Coronary artery (tissue), 2 donors: ENCODE measurements at places on chromosomes 16 and 17.

DNA sequence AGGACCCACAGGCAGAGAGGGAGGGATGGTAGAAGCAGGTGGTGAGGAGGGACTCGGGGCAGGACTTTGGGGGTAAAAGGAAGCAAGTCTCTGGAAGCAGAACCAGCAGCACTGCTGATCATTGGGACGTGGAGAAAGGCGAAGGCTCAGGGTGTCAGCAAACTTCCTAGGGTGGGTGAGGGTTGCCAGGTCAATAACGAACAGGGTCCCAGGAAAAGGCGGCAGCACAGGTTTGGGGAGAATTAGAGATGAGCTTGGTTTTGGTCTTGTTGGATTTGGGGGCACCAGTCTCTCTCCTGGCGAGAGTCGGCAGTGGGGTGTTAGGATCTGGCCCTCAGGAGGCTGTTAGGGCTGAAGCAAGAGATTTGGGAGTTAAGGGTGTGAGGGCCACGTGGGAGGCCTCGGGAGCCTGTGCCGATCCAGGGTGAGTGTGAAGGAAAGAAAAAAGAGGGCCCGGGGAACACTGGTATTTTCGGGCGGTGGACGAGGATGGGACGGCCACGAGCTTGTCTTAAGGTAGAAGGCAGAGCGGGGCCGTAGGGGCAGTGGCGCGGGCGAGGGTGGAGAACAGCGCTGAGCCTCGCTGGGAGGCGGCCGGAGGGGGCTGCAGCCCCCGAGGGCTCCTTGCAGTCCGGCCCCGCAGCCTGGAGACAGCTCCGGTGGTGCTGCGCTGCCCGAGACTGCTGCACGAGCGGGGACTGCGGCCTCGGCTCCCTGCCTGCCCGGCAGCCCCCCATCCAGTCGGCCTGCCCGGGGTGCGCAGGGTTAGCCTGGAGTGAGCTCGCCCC, 765 bp upstream of the ADORA2B start:
- no peak for DNase-seq

- peak; percentile 67 for DNase-seq
Measured at GRCh38 chr17:83064732-83065659, 14.4 kb upstream of the METRNL start.

GRCh38 chr17:78876094-78876597, 26.9 kb downstream of the CEP295NL start:
- DNase-seq, result no peak

- no peak for DNase-seq
Measured at GRCh38 chr16:85167589-85168537, 55.6 kb upstream of the CIBAR2 start.

GRCh38 chr16:85061566-85061965, 34.0 kb downstream of the KIAA0513 start:
- no peak for DNase-seq

DNA sequence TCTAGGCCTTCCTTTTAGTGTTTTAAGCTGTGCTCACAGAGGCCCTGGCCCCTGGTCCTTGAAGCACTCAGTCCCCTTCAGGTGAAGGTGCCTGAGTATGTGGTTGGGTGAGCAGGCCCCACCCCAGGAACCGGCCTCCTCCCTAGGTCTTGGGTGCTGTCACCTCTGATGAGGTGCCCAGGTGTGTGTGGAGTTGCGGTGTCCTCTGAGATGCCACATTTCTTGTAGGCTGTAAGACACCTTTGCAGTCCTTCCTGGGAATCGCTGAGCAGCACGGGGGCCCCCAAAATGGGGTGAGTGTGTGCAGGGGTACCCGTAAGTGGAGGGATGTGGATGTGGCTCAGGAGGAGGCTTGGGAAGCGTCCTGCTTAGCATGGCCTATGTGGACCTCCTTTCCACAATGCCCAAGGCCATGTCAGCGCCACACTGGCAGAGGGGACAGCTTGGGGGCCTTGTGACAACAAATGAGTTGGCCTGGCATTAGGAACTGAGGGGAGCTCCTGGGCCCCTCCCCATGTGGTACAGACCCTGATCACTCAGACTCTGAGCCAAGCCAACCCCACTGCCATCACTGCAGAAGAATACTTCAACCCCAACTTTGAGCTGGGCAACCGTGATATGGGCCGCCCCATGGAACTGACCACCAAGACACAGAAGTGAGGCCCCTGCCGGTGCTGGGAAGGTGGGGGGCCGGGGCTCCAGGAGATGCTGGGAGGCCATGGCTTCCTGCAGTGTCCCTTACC, 11.2 kb downstream of the CORO6 start:
- DNase-seq, result no peak

DNA sequence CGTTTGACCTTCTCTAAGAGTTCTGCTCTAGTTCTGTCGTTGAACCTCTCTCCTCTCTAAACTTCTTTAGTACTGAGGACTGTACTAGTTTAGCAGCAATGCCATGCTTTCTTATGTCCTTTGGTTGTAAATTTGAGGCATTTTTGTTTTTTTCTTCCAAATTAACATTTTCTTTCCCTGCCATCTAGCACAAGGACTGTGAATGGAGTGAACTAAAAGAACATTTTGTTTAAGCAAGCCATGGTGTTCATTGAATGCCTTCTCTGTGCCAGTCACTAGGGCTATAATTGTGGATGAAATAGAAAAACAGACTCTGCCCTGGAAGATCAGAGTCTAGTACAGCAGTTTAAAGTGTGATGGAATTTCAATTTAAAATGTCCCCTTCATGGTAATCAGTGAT, 137.9 kb downstream of the FTO start:
- DNase-seq, result no peak

- DNase-seq, result no peak
Measured at GRCh38 chr16:61131447-61131846, 904.8 kb downstream of the CDH8 start.

DNA sequence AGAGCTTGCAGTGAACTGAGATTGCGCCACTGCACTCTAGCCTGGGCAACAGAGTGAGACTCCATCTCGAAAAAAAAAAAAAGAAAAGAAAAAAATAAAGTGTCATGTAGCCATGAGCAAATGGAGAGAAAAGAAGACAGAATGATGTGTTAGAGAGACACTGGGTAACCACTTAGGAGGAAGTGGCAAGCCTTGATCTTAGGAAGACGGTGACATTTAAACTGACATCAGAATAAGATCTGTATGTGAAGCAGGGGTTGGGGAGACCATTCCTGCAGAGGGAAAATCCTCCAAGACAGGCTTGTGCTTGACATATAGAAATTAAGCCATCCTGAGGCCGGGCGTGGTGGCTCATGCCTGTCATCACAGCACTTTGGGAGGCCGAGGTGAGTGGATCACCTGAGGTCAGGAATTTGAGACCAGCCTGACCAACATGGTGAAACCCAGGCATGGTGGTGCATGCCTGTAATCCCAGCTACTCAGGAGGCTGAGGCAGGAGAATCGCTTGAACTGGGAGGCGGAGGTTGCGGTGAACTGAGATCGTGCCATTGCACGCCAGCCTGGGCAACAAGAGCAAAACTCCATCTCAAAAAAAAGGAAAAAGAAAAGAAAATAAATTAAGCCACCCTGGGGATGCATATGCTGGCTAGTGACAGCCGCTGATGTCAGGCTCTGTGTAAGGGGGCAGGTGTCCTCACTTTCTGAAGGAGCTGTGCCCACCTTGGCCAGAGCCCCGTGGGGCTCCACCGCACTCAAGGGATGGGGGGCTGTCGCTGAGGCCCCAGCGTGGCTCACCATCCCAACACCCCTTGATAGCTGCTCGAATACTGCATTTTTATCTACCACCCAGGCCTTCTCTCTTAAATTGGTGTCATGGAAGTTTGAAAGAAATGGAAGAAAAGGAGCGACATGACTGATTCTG, 13.1 kb upstream of the CYB5B start:
- no peak for DNase-seq

GRCh38 chr16:4089811-4090301, 26.4 kb downstream of the ADCY9 start:
- peak; percentile 77 for DNase-seq

- no peak for DNase-seq
Measured at GRCh38 chr16:4428500-4428899, 2.8 kb downstream of the DNAJA3 start.

GRCh38 chr17:81583589-81584342, 31.6 kb upstream of the FAAP100 start:
- DNase-seq, result no peak

- DNase-seq, result no peak
Measured at GRCh38 chr17:58105093-58105492, 21.9 kb downstream of the DYNLL2 start.

- no peak for DNase-seq
Measured at GRCh38 chr16:28112908-28113307, 49.4 kb upstream of the GSG1L start.

DNA sequence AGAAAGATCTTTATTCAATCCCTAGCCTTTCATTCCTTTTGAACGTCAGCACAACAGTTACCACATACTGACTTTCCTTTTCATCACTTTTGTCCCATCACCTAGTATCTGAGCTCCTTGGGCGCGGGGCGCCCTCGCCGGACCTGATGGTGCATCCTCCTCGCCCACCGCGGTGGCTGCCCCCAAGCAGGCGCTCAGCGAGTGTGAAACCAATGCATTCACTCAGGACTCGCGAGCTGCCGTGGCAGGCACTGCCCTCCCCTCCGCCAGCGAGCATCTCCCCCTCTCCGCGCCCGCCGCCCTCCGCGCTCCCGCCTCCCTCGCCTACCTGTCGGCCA, 756 bp downstream of the KLHL11 start:
- no peak for DNase-seq

DNA sequence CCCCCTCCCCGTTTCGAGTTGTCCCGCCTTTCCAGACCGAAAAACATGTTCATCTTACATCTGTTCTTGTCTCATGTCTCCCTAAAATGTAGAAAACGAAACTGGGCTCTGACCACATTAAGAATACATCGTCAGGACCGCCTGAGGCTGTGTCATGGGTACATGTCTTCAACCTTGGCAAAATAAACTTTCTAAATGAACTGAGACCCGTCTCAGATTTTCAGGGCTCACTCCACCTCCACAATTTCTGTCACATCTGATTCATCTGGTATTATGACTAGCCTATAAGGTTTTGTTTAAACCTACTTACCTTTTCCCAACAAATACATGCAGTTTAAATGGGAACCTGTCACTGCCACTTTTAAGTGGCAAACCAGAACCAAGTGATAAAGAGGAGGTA, 621 bp downstream of the SDR42E1 start:
- no peak for DNase-seq
